ENCODE measurements at places on chromosomes 13 and 19. TPM values are rescaled to one million over a fixed set of nuclear protein-coding genes. Genes with fewer than 3 reads are reported as not detected.

- DNase-seq, result no peak
These were observed 178.0 kb downstream of the KCTD12 start for GRCh38 chr13:76708138-76708688.

DNA sequence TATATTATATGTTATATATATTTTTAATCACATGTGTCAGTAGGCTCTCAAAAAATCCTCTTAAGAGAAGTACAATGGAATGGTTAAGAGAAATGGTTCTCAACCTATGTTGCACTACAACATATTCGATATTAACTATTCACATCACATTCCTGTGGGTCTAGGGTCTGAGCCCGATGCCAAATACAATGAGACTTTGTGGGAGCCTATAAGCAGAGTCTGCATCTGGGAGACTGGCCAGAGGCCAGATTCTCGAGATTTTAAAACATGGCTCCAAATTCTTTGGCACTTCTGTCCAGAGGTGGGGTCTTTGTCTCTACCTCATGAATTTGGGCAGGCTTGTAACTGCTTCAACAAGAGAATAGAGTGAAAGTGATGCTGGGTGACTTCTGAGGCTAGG, 79.4 kb upstream of the NBEA start:
- DNase-seq, result no peak

GRCh38 chr13:88526186-88526852, 855.1 kb downstream of the SLITRK5 start:
- DNase-seq, result no peak

Gene TDRD12
- not detected for total RNA-seq

Gene MYO1F
- total RNA-seq, result 13.9 TPM

Gene MED4
- 28.0 TPM for total RNA-seq
